Kasumi-1 (cell line): ENCODE measurements at places on chromosomes 6 and 20.

- no peak for DNase-seq
These were observed 59.4 kb downstream of the GINS1 start for GRCh38 chr20:25466846-25467245.

DNA sequence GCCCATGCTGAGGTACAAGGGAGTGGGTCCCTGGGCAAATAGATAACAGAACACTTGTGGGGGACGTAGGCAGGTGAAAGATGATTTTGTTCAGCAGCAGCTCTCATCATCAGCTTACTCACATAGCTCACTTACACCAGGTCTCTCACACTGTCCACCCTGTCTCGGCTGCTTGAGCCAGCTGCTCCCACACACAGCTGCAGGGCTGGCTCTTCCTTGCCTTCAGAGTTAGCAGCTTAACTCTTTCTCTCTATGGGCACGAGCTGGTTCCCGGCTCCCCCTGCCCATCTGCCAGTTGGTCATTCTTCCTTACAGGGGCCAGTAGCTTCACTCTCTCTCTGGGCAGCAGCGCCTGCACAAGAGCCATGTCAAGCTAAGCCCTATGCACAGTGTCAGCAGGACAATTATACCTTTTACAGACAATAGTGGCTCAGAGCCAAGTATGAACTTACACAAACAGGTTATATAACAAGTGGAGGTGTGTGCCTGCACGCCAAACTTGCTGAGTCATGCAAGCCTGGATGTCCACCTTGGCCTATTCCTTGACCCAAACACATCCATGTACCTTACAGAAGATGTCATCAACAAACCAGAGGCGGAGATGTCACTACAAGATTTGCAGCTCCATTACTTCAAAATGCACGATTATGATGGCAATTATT, 18.7 kb downstream of the ZNF391 start:
- no peak for DNase-seq

GRCh38 chr20:48783533-48784272, 44.1 kb downstream of the PREX1 start:
- no peak for DNase-seq

DNA sequence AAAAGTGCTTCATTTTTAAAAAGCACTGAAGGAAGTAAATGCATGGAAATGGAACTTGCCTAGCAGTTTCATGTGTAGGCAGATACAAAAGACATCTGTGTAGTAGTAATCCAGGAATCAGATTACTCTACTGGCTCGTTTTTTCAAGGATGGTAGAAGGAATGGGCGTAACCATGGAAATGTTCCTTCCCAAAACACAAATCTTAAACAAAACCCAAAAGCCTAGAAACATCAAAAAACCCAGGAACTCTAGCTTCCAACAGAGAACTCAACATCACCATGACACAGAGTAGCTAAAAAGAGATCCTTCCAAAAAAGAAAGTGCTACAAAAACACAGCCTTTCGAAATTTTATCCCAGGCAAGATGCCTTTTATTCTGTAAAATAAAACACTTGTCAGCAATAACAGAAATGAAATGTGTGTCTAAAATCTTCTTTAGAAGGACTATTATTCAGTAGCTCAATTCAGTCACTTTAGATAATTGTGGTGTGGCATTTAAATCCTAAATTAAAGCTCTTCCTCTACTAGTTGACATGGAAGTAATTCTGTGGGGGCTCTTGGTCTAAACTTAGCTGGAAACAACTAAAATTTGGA, 81.7 kb downstream of the FAM217A start:
- DNase-seq, result no peak

DNA sequence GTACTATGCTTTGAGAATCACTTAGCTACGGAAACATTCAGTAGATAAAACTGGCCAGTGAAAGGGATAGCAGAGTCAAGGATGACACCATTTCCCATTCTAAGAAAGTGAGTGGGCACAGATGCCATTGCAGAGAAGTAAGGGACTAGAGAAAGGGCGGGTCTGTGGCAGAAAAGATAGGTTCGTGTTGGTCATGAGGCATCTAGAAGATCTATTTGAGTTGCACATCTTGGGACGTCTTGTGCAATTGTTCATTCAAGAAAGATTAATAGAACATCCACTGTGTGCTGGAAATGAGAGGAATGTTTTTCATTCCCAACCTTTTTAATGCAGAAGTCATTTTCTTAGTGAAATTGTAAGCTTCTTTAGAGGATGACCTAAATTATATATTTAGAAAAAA, 161.7 kb downstream of the PLCB1 start:
- DNase-seq, result no peak

GRCh38 chr6:153595903-153596302, 443.1 kb upstream of the OPRM1 start:
- DNase-seq, result no peak

GRCh38 chr20:23938118-23938438, 50.5 kb downstream of the GGTLC1 start:
- DNase-seq, result no peak

- DNase-seq, result no peak
These were observed 49.2 kb upstream of the TLDC2 start for GRCh38 chr20:36826554-36827244.

- DNase-seq, result no peak
These were observed 19.5 kb downstream of the KIF25 start for GRCh38 chr6:168016721-168017525.

GRCh38 chr6:73586416-73586974, 65.7 kb upstream of the EEF1A1 start:
- DNase-seq, result no peak

- DNase-seq, result no peak
These were observed 26.9 kb downstream of the BICRAL start for GRCh38 chr6:42808492-42809483.

- no peak for DNase-seq
These were observed 90.1 kb downstream of the TAF4 start for GRCh38 chr20:61975407-61976129.

DNA sequence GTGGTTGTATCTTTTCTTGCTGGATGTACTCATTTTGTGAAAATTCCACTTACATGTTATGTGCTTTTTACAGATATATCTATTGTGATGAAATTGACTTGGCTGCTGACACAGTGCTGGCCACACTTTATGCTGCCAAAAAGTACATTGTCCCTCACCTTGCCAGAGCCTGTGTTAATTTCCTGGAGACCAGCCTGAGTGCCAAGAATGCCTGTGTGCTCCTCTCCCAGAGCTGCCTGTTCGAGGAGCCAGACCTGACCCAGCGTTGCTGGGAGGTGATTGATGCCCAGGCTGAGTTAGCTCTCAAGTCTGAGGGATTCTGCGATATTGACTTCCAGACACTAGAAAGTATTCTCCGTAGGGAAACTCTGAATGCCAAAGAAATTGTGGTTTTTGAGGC, 4.9 kb downstream of the BTBD3 start:
- no peak for DNase-seq

DNA sequence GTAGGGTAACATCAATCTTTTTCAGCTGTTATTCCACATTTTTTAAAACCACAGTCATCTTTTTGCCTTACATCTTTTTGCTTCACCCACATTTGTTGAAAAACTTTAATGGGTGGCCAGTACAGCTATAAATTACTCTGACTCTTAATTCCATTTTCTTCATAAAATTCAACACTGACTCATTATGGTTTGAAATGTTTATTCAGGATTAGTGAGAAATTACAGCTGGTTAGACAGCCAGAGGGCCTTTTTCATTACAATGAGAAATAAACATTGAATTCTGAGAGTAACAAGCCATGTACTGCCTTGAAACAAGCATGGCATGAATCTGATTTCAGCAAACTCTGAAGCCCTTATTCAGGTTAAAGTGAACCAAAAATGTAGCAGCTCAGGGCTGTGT, 19.5 kb downstream of the NDUFAF4 start:
- no peak for DNase-seq

DNA sequence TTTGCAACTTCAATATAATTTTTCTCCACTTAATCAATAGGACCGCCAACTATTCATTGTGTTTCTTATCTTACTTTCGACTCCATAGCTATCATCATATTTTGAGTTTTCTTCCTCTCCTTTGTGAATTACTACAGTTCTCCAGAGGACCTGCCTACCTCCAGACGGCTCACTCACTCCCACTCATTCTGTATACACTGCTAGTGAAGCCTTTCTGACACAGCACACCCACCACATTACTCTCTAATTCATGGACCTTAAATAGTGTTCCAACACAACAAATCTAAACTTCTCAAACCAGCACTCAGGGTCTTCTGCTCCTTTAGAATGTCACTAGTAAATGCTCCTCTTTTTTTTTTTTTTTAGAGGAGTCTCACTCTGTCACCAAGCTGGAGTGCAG, 23.8 kb downstream of the FKBP5 start:
- DNase-seq, result no peak

GRCh38 chr20:9068233-9068801, 570 bp upstream of the PLCB4 start:
- no peak for DNase-seq

DNA sequence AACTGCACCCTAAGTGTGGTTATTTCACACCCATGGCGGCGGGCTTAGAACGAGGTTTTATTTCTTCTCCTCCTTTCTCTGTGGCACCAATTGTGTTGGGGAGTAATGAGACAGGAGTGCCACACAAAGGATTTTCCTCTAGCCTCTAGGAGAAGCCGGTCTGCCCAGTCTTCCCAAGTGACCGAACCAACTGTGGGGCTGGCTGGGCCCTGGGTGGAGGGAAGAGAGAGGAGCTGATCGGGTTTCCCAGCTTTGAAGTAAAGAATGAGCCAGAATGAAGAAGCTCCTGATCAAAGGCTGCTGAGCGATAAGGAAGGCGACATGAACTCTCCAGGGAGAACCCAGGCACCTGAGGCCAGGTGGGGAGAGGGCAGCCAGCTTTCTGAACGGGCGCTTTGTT, 616.0 kb upstream of the BTBD3 start:
- DNase-seq, result no peak

DNA sequence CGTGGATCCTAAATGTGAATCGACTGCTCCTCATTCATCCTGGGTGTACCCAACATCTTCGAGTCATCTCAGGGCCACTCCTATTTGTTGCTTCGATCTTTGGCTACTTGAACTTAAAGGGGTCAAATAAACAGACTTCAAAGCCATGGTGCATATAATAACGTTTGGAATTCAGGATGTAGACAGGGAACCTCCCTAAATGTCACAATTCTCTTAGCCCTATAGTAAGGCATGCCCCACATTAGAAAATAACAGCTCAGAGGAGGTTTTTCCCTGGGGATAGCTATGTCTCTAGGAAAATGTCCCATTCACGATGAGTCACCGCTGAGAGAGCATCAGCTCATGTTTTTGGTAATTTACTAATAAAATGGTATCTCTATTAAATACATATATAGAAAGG, 54.8 kb upstream of the BMP6 start:
- DNase-seq, result no peak

- no peak for DNase-seq
These were observed 174.1 kb downstream of the COL21A1 start for GRCh38 chr6:56073315-56073714.

- DNase-seq, result no peak
These were observed 593.9 kb downstream of the CD109 start for GRCh38 chr6:74289884-74290283.

GRCh38 chr6:117976030-117976651, 69.1 kb downstream of the SLC35F1 start:
- peak; percentile 68 for DNase-seq

- no peak for DNase-seq
These were observed 5.7 kb downstream of the THBS2 start for GRCh38 chr6:169247991-169248390.

- no peak for DNase-seq
These were observed 6.9 kb upstream of the CITED2 start for GRCh38 chr6:139381216-139381865.

DNA sequence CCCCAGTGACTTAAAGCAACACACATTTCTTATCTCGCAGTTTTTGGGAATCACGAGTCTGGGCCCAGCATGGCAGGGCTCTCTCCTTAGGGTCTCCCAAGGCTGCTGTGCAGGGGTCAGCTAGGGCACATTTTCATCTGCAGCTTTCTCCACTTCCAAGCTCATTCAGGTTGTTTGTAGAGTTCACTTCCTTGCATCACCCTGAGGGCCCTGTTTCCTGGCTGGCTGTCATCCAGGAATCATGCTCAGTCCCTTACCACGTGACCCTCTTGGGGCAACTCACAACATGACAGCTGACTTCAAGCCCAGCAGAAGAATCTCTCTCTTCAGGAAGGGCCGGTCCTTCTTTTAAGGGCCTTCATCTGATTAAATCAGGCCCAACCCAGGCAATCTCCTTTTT, 21.3 kb downstream of the SNAP25 start:
- DNase-seq, result no peak

DNA sequence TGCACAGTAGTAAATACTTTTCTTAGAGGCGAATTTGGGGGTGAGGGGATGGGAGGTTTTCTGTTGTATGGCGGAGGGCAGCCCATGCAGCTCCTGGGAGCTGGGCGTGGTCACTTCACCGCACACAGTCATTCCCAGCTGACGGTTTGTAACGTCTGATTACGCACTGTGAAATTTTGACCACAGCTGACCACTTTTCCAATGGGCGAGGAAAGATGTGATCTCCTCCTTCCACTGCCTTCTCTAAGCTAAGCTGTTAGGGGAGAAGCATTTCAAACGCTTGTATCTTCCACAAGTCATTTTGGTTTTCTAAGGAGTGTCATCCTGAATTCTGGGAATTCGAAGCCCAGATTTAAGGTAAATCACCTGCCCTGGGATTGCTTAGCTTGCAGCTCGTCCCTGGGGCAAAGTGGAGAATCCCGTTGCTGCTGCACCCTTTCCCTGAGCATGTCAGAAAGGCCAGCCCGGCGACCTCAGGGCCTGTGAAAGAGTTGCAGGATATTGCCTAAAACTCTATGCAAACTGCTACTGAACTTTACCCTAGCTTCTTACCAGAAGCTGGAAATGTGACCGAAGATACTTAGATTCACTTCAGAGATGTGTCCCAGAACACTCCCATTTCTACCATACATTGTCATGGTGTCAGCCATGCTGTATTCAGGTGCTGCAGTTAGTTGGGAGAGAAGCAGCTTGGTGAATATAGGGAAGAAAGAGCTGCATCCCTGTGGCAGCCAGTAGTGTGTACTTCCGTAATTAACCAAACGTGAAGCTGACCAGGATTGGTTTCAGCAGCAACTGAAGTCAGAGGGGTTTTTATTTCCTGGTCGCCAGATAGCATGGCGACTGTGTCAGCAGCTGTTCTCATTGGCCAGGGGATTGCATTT, 58.9 kb downstream of the RREB1 start:
- DNase-seq, result peak; percentile 53

DNA sequence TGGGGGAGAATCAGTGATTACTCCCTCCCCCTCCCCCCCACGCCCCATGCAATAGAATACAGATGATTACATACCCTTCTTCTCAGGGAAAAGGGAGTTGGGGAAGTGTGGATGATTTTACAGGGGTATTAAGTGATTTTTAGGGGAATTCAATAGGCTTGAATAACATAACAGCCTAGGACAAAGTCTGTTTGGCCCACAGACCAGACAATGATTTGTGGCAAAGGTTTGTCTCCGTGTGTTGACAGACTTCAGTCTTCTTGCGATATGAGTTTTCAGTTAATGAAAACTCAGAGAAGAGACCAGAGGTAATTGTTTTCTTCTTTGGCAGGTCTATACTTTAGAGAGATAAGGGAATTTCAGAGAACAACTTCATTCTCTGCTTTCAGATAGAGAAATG, 95.3 kb downstream of the OR2B2 start:
- no peak for DNase-seq

DNA sequence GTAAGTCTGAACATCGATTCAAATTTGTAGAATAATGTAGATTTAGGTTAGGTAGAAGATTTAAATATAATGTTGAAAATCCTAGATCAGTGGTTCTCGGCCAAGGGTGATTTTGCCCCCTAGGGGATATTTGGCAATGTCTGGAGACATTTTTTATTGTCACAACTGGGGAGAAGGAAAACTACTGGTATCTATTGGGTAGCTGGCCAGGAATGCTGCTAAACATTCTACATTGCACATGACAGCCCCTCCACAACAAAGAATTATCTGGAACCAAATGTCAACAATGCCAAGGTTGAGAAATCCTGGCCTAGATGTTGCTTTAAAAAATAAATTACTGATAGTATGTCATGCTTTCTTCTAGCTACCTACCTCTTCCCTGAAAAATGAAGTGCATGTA, 76.1 kb downstream of the HIVEP2 start:
- no peak for DNase-seq
